ENCODE measurements at places on chromosomes 13 and 19. TPM values are rescaled to one million over a fixed set of nuclear protein-coding genes. Genes with fewer than 3 reads are reported as not detected.

Gene SBK2
- total RNA-seq: 1.3 TPM

Gene MYO1F
- 0.31 TPM for total RNA-seq

Gene EFNA2
- 1.8 TPM for total RNA-seq

Gene OR7C1
- not detected for total RNA-seq

Gene ZNF610
- not detected for total RNA-seq

Gene ZNF724
- 0.90 TPM for total RNA-seq

Gene CYP4F11
- total RNA-seq: 5.1 TPM

All from A549 treated with GW870086 at 1 μM for 4 hours (cell line).